ENCODE measurements at places on chromosomes 13 and 19.

DNA sequence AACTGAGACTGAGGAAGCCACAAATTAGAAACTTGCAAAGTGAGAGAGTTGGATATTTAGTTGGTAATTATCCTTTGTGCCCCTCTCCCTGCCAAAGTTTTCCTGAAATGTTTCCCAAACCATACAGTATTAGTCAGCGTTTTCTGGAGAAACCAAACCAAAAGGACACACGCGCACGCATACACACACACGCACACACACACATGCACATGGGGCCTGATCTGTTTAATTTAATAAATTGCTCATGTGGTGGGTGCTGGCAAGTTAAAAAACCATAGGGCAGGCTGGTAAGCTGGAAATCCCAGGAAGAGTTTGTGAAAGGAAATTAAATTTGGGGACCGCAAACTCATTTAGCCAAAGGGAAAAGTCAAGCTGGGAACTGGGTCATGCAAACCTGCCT lies 11.7 kb upstream of the CYSLTR2 start:
- DNase-seq, result no peak

DNA sequence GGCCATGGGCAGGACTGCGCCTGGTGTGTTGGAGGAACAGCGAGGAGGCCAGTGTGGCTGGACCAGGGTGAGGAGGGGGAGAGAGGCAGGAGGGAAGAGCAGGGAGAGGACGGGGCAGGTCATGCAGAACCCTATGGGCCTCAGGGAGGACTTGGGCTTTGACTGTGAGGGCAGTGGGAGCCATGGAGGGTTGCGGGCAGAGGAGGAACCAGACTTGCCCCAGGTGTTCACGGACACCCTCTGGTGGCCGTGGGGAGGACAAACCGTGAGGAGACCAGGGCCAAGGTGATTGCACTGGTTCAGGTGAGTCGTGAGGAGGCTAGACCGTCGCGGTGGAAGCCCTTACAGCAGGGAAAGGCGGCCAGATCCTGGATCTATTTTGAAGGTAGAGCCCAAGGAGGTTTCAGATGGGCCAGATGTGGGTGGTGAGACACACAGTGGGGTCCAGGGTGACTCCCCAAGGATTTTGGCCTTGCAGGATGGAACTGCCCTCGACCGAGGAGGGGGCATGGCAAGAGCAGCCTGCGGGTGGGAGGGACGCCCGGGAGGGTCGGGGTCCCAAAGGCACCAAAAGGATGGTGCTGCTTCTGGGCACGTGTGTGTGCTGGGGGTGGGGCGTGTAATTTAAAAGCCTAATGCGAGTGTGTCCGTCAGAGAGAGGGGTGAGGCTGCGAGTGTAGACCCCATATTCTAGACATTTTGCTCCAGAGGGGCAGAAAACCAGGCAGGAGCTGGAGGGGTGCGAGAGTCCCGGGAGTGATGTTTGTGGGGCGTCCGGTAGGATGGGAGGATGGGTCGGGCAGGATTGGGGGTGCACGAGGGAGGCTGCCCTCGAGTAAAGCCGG lies 2.7 kb upstream of the REXO1 start:
- DNase-seq, result no peak

DNA sequence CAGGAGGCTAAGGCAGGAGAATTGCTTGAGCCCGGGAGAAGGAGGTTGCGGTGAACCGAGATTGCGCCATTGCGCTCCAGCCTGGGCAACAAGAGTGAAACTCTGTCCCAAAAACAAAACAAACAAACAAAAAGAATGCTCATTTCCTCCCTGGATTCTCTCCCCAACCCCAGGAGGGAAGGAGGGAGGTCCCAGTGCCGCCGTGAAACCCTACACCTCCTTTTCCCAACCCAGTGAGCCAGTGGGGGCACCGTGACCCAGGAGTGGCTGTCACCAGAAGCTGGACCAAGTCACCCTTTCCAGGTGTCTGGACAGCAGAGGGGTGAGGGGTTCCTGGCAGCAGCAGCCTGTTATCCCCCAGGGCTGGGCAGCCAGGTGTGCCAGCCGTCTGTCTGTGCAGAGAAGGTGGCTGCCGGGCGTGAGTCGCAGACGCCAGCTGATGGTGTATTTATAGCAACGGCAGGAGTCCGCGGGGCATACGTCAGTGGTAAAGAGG lies 23.5 kb downstream of the NFIC start:
- DNase-seq, result no peak

DNA sequence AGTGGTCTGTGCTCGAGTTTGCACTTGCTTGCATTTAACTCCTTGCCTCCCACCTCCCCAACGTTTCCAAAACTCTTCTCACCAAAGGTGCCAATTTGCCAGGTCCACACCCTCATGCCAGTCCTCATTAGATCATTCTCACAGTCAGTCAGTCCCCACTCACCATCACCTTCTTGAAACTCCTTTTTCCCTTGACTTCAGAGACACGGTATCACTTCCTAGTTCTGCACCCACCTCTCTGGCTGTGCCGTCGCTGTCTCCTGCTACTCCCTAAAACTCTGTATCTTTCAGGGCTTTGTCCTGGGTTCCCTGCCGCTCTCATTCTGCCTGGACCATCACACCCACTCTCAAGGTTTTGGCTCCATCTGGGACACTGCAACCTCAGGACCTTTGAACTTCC lies 19.6 kb downstream of the OLFM2 start:
- no peak for DNase-seq

- DNase-seq, result no peak
Measured at GRCh38 chr19:10767726-10768125, 49.8 kb downstream of the DNM2 start.

- DNase-seq, result no peak
Measured at GRCh38 chr13:112178769-112179168, 111.8 kb downstream of the SOX1 start.

DNA sequence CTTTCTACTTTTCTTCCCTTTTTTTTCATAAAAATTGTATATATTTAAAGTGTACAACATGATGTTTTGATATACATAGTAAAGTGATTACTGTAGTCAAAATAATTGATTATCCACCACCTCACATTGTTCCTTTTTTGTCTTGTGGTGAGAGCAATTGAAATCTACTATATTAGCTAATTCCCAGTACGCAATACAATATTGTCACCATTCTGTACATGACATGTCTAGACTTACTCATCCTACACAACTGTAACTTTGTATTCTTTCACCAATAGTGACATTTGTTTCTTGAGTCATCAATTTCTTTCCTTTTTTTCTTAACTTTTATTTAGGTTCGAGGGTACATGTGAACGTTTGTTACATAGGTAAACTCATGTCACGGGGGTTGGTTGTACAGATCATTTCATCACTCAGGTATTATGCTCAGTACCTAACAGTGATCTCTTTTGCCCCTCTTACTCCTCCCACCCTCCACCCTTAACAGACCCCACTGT lies 265.2 kb downstream of the KCNRG start:
- no peak for DNase-seq

GRCh38 chr19:6530386-6531162 lies at the start of gene TNFSF9:
TNFSF9 (plus strand) TSS chr19:6531026; CDS start chr19:6531037, 11 bp downstream.
- peak; percentile 69 for DNase-seq

DNA sequence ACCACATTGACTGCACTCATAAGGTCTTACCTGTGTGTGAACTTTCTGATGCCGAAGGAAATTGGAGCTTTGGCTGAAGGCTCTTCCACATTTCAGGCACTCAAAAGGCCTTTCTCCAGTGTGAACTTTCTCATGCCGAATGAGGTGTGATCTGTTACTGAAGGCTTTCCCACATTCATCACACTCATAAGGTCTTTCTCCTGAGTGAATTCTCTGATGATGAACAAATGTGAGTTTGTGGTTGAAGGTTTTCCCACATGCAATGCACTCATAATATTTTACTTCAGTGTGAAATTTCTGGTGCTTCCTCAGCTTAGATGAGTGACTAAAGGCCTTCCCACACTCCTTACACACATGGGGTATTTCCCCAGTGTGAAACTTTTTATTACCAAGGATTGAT lies 5.7 kb downstream of the ZNF132 start:
- DNase-seq, result no peak

GRCh38 chr19:50167314-50167721 lies 4.2 kb upstream of the IZUMO2 start:
- no peak for DNase-seq

GRCh38 chr13:30712536-30713532 lies 22.5 kb upstream of the ALOX5AP start:
- DNase-seq, result peak; percentile 51

DNA sequence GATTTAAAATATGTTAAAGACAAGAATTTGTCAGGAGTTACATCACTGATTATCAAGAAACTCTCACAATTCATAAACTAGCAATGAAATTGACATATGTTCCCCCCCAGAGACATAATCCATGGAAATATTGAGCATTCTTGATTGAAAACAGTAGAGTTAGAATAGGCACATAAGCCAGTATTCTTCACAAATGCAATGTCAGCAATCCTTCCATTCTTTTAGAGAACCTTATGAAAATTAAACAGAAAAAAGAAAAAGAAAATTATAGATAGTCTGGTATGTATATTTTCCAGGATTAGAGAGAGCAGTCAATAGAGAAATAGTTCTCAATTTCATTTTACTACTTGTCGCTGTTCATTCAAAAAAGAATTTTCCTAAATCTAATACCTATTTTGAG lies 458.4 kb downstream of the EFNB2 start:
- no peak for DNase-seq

GRCh38 chr19:3184847-3185460 lies 776 bp upstream of the NCLN start:
- DNase-seq, result no peak

GRCh38 chr19:50178859-50179537 lies 15.9 kb upstream of the IZUMO2 start:
- DNase-seq, result no peak

GRCh38 chr13:89066868-89067466 lies 1395.8 kb downstream of the SLITRK5 start:
- no peak for DNase-seq

- peak; percentile 40 for DNase-seq
Measured at GRCh38 chr13:75870397-75870903, 234.3 kb downstream of the LMO7 start.

DNA sequence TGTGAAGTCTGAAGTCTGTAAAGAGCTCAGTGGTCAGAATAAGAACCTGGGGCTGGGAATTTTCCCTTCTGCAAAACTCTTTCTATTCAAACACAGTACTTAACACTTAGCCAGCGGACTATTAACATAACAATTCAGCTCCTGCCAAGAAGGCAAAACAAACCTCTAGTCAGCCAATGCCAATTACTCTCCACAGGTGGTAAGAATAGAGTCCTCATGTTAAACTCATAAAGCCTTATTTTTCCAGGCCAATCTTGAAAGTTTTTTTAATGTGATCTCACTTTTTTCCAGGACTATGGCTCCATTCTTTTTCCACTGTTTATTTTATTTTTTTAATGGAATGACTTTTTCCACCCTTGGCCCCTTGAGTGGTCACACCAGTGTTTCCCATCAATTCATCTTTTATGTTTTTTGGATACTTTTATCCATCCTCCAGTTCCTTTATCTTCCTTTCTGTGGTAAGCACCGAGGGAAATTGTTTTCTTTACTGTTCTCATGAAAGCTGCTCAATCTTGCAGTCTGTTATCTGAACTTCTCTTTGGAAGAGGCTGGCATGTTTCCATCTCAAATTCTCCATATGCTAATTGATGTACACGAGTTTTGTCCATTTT lies 217.3 kb downstream of the LHFPL6 start:
- no peak for DNase-seq

DNA sequence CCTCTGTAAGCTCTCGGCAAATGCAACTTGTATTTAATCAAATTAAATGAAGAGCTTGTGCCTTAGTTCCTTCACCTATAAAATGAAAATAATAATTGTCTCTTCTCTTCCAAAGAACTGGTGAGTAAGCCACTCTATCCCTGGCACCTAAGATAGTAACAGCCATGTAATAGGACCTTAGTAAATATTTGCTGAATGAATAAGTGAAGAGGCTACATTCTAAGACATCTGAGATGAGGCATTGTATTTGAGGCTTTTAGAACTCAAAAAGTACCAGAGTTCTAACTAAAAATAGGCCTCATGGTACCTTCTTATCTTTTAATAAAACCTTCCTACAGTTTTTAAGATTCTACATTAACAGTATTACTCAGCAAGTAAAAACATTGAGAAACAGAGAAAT lies 17.3 kb upstream of the DCLK1 start:
- no peak for DNase-seq

- no peak for DNase-seq
Measured at GRCh38 chr13:110680852-110681251, 25.1 kb downstream of the CARS2 start.

- DNase-seq, result no peak
Measured at GRCh38 chr13:31246918-31247317, 47.1 kb downstream of the B3GLCT start.

- DNase-seq, result peak; percentile 71
Measured at GRCh38 chr19:38417544-38418506, 8.2 kb downstream of the RASGRP4 start.

- DNase-seq, result no peak
Measured at GRCh38 chr13:65416784-65417183, 1813.4 kb downstream of the PCDH9 start.

DNA sequence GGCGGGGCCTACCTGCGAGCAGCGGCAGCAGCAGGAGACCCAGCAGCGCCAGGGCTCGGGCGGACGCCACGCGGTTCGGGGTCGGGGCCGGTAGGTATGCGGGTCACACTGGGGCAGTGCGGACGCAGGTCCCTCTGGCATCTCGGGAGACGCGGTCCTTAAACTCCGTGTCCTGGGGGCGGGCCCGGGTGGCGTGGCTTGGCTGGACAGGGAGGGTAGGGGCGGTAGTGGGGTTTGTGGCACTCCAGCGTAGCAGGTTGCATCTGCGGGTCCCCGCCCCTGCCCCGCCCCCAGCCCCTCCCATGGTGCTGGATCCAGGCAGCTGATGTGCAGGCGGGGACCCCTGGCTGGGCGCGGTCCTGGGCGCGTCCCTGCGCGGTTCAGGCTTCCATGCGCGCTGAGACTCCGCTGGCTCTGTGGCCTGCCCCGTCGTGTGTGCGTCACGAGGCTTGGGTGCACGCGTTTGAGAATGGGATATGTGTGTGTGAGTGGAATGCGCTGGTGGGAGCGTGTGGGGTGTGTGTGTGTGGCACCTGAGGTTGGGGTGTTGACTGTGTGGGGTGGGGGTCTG lies 96.1 kb downstream of the WTIP start:
- DNase-seq, result no peak

DNA sequence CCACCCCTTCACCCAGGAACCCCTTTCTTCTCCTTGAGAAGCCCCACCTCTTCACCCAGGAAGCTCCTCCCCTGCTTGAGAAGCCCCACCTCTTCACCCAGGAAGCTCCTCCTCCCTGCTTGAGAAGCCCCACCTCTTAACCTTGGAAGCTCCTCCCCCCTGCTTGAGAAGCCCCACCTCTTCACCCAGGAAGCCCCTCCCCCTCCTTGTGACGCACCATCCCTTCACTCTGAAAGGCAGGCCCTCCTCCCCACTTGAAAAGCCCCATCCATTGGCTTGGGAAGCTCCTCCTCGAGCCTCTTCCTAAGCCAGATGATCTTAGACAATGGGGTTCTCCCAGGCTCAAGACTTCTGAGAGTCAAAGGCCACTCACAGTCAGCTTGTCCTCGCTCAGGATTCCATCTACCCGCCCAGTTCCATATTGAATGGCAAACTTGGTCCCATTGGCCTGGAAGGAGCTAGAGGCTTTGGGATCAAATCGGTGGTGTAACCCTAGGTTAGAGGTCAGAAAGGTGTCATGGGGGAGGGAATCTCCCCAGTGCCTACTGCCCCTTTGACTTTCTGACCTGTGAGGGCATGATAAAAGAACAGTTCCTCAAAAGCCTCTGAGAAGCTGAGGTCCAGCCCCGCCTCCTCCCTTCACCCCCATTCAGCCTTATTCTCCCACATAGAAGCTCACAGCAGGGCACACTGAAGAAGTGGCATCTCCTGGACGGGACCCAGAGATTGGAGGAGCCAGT lies 4.0 kb downstream of the NAPSA start:
- DNase-seq, result no peak

All from hematopoietic multipotent progenitor cell (in vitro differentiated cells).